Muscle of arm (tissue), 14 donors: ENCODE measurements at places on chromosomes 2 and 18.

GRCh38 chr18:70423988-70424387, 135.1 kb downstream of the SOCS6 start:
- no peak for DNase-seq

DNA sequence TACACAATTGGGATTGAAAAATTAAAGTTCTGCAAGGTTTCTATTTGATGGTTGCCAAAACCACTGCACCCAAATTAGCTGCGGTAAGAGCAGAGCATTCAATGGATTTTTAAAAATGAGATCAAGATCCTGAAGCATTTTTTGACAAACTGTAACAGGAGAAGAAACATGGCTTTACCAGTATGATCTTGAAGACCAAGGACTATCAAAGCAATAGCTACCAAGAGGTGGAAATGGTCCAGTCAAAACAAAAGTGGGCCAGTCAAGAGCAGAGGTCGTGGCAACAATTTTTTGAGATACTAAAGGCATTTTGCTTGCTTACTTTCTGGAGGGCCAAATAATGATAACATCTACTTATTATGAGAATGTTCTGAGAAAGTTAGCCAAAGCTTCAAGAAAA, 186.8 kb downstream of the RDH14 start:
- no peak for DNase-seq

GRCh38 chr2:224731665-224732064, 15.5 kb upstream of the CCDC195 start:
- no peak for DNase-seq

DNA sequence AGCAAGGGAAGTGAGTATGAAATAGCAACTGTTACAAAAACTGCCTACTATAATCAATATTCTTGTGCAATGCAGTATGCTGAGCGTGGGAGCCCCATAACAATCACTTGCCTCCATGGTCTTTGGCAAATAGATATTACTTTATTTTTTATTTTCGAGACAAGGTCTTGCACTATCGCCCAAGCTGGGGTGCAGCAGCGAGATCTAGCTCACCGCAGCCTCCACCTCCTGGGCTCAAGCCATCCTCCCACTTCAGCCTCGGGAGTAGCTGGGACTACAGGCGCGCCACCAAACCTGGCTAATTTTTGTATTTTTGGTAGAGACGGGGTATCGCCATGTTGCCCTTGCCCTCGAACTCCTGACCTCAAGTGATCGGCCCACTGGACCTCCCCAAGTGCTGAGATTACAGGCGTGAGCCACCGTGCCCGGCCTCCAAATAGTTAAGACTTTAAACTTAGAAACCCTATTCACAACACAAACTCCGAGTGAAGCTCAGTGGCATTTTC, 1.2 kb upstream of the CCNT2 start:
- DNase-seq = peak; percentile 4

GRCh38 chr2:25322312-25322711, 19.4 kb downstream of the DNMT3A start:
- DNase-seq = no peak

DNA sequence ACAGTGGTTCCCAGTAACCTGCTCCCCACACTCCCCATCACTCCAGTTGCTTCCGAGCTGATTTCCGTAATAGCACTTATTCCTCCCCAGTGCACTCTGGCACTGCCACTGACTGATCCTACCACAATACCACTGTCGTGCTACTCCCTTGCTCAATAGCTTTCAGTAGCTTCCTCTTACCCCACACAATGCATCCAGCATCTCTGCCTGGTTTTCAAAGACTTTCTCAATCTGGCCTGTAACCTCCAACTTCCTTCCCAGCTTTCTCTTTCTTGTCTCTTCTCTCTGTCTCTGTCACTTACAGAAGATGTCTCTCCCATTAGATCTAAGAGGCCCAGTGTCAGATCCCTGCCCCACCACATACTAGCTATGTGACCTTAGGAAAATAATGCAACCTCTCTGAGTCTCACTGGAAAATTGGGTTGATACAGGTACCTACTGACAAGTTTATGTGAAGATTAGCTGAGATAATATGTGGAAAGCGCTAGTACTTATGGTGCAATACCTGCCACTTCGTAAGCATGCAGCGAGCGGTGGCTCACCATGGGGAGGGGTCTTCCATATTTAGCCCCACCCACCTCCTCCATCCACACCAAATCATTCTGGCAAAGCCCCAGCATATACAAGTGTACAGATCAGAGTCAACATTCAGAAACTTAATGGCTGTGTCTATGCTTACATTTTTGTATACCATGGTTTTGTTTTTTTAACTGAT, 36.7 kb downstream of the SFXN5 start:
- DNase-seq = no peak

DNA sequence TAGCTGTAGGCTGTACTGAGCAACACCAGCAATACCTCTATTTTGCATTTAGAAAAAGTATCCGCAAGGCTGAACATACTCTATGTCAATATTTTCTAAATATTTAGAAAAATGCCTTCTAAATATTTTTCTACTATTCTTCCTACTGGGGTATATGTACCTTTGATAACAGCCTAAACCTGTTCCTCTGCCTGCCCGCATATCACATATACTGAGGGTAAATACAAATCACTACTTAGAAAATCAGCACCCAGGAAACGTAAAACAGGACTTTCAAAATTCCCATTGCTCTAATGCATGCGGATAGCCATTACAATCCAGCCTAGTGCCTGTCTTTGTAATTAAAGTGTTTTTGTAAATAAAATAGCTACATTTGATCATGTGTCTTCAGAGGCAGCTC, 56.1 kb downstream of the NCKAP5 start:
- no peak for DNase-seq

- DNase-seq = no peak
Observed at GRCh38 chr2:148642891-148643416, 1.6 kb upstream of the EPC2 start.

DNA sequence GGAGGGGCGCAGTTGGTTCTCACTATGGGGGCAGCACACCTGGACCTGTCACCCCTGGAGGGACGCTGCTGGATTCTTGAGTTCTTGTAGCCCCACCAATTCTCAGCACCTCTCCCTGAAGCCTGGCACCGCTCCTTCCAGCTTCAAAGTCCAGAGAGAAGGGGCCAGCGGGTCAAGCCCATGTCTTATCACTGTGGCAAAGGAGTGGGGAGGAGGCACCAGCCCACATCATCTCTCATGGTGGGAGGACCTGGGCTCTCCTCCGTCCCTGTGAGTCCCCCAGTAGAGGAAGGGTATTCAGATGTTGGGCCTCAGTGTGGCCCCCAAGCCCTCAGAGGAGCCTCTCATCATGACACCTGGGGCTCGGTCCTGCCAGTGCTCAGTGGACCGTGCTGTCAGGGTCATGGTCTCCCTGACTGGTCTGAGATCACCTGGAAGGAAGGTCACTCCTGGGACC, 67.4 kb downstream of the HS1BP3 start:
- DNase-seq = no peak

GRCh38 chr2:223944166-223944702, 901 bp downstream of the WDFY1 start:
- peak; percentile 35 for DNase-seq

DNA sequence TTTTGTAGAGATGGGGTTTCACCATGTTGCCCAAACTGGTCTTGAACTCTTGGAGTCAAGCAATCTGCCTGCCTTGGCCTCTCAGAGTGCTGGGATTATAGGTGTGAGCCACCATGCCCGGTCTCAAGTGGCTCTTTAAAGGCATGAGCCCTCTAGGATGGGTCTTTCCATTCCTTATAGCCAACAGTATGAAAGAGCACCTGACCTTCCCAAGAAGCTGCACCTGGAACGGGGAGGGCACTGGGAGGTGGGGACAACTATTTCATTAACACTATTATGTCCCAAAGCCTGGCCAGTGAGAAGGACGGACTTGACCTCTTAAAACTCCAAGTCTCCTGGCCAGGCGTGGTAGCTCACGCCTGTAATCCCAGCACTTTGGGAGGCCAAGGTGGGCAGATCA, 149.7 kb downstream of the ZFP36L2 start:
- no peak for DNase-seq

GRCh38 chr2:81528852-81529480, 1224.4 kb upstream of the LRRTM1 start:
- DNase-seq = no peak

GRCh38 chr2:240877460-240878340, 9.1 kb downstream of the AGXT start:
- DNase-seq = no peak

DNA sequence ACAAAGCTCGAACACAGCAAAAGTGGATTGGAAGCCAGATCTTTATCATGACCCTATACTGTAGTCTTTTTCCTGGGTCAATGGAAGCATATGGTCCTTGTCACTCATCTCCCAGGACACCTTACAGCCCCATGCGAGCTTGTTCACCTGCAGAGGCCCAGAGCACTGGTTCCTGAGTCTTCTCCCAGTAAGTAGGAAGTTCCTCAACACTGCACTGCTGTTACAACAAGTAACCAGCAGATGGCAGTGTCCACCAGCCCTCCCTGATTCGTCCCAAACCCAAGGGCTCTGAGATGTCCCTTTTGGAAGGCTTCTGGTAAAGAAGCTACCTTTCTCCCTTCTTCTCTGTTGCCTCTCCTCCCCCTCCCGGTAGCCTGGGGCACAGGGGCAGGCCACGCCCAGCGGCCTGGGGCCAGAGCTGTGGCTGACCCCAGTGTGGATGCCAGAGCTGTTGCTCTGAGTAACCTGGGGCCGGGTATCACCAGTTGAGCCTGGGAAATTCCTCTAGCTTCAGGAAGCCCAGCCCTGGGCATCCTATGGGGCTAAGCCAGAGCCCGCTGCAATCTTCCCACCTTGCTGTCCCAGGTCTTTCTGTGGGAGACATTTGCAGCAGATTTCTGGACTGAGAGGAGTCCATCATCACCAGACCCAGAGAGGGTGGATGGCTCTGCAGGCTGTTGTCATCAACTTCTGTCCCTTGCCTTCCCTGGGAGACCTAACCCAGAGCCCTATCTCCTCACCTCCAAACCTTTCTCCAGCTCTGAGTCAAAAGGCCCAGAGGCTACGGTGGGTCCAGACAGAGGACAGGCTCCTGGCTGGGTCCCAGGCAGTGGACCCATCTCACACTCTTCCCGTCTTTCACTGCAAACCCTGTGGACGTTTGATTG, 5.3 kb upstream of the GDF7 start:
- DNase-seq = peak; percentile 84

DNA sequence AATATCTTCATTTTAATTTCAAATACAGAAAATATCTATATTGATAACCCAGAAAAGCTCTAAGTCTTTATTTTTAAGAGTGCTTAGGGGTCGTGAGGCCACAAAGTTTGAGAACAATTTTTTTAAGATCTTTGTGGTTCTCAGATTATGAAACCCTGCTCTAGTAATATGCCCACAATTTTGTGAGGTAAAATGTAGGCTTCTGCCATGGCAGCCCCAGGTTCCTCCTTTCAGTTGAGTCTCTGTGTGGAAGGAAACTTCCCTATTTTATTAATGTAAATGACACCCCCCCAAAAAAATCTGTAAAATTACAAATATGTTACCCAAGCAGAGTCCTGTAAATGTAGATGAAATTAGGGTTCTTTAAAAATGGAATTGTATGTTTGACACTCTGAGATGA, 600.5 kb downstream of the SATB2 start:
- DNase-seq = no peak

DNA sequence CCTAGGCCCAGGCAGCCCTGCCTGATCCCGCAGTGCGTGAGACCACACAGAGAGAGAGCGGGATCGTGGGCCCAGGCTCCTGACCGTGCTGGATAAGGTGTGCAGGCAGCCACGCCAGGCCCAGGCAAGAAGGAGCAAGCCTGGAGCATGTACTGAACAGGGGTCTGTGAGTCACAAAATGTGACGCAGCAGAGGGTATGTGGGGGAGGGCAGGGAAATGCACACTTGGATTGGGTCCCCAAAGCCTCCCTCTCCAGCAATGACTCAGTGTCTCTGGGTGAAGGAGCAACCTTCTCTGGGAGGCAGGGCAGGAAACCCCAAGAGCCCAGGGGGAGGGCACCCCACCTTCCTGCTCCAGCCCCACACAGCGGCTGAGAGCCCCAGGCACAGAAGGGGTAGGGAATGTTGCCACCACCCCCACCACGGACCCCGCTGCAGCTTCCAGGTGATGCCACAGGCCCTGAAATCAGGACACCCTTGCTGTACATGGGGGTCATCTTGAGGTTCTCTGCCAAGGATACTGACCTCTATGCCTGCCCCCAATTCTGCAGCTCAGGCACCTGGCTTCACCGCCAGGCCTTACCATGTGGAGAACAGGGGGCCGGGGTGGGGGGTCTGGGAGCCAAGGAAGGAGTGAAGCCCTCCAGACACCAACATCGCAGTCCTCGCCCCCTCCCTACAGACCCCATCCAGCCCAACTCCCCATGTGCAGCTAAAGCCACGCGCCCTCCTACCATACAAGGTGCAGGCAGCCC, 1.3 kb upstream of the GPC1 start:
- DNase-seq = no peak

- no peak for DNase-seq
Observed at GRCh38 chr2:84713441-84713840, 167.4 kb downstream of the TRABD2A start.

- peak; percentile 71 for DNase-seq
Observed at GRCh38 chr2:234881413-234882241, 70.2 kb upstream of the SH3BP4 start.

DNA sequence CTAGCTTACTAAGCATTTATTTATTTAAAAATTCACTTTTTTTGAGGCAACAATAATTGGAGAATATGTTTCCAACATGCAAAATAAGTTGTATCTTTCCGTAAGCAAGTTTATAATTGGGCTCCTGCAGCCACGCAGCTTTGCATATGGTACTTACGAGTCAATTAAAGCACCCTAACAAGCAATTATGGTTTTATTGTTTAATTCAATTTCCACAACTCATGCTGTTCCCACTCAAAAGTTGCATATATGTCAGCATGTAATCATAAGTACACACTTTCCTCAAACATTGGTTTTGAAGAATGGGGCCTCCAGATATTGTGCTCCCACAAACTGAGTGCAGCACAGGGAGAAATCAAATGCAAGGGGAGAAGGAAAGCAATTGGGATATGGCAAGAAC, 585.1 kb upstream of the HNMT start:
- DNase-seq = no peak

- DNase-seq = no peak
Observed at GRCh38 chr2:99461828-99462483, 27.9 kb downstream of the REV1 start.

- DNase-seq = no peak
Observed at GRCh38 chr2:5730386-5730785, 38.2 kb downstream of the SOX11 start.

- DNase-seq = no peak
Observed at GRCh38 chr2:159168707-159169106, 117.8 kb downstream of the WDSUB1 start.

DNA sequence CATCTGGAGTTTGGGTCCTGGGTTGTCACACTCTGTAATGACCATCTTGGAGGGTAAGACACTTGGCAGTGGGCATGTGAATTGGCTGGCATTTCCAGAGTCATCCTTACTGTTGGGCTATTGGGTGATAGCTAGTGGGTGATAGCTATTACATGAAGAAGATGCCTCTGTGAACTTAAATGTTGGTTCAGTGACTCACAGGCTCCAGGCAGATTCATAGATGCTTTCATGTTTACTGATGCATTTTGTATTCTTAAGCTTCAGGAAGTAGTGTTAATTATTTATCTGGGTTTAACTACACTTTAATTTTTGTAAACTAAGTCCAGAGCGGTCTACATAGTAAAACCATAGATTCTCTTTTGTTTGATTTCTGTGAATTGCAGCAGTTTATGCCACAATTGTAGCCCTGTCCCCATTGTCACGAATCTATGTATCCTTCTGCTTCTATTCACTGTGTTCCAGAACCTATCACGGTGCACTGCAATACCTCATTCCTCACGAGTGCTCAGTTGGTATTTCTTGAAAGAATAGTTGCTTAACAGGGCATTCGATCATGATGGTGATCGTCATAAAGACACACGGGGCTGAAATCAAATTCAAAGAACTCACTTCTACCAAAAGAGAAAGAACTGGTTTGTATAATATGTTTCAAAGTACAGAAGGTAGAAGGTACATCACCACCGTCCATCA, 79.7 kb downstream of the GBX2 start:
- DNase-seq = no peak

GRCh38 chr2:108370080-108370479, 7.7 kb upstream of the SULT1C4 start:
- no peak for DNase-seq
